Activated CD4-positive, alpha-beta T cell treated with anti-CD3 and anti-CD28 coated beads, Interleukin-2, amount 50 U/mL, for 48 hours (primary cell): ENCODE measurements at places on chromosomes 4 and X.

- DNase-seq, result no peak
Measured at GRCh38 chrX:41526925-41527324, 79.8 kb downstream of the NYX start.

DNA sequence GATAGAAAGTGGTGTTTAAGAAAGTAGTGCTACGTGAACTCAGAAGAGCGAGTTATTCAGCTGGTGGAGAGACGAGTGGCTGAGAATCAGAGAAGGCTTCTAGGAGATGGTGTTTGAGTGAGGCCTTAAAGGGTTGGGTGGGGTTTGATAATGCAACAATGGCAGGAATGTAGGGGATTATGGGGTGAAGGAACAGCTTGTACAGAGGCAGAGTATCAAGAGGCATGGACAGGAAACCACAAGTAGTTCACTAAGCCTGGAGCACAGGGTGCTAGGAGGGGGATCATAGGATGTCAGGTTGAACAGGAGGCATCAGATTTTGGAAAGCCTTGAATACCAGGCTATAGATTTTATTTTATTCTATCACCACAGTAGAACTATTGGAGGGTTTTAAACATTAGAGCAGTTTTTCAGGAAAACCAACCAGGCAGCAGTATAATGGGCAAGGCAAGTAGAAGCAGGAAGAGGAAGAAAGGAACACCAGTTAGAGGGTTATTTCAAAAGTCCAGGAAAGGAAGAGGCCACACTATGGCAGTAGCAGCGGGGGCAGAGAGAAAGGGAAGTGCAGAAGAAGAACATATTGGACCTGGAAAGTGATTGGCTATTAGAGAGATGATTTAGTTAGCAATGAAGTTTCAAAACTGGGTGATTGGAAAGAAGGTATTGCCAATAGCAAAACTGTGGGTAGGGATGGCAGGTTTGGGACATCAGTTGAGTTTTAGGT, 99.2 kb downstream of the DOCK11 start:
- DNase-seq, result no peak

GRCh38 chr4:38917481-38918025, 49.9 kb downstream of the FAM114A1 start:
- DNase-seq, result no peak

DNA sequence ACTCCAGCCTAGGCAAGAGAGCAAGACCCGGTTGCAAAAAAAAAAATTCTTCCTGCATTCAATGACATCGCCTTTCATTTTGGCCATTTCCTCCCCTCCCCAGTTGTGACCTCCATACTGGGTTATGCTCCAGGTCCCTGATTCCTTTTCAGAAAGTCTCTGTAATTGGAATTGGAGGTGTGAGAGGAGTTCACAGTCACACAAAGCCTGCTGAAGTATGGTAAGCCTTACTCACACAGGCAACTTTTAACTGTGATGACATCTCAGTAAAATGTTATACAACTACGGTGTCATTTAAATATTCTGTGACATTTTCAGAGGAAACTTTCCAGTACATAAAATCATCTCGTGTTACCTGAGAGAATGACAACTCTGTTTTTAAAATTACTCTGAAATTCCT, 73.6 kb downstream of the CEP44 start:
- DNase-seq, result no peak

DNA sequence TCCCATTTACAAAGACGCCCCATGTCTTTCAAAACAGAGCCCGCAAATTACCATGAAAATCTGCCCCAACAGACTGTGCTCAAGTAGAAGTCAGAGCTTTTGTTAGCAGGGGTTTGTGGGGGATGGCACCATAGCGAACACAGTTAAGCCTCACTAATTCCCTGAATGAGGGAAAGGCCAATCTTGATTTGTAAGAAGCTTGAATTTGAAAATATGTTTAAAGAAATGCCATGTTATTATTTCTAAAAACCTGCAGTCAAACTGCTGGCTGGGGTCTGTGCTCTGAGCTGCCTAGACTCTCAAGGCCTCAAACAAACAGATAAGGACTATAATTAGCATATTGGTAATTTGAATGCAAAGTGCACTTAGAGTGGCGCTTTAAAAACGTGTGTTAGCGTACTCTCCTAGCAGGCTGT, 9.4 kb upstream of the PAK3 start:
- DNase-seq, result no peak

DNA sequence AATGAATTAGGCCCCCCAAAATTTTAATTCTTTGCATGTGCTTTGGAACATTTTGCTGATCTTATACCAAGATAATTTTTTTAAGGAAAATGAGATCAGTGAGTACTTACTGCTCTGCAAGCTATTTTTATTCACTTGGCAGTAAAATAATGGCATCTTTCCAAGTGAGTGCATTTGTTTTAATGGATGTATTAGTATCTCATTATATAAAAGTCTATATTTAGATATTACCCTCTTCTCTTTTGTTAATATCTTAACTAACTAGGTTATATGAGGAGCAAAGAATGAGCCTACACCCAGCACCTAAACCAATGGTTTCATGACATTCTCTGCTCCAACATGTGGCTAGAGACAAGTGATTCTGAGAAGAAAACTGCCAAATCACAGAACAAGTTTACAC, 21.1 kb upstream of the ARAF start:
- DNase-seq, result no peak

- DNase-seq, result no peak
Measured at GRCh38 chr4:17814140-17814539, 3.4 kb downstream of the NCAPG start.

DNA sequence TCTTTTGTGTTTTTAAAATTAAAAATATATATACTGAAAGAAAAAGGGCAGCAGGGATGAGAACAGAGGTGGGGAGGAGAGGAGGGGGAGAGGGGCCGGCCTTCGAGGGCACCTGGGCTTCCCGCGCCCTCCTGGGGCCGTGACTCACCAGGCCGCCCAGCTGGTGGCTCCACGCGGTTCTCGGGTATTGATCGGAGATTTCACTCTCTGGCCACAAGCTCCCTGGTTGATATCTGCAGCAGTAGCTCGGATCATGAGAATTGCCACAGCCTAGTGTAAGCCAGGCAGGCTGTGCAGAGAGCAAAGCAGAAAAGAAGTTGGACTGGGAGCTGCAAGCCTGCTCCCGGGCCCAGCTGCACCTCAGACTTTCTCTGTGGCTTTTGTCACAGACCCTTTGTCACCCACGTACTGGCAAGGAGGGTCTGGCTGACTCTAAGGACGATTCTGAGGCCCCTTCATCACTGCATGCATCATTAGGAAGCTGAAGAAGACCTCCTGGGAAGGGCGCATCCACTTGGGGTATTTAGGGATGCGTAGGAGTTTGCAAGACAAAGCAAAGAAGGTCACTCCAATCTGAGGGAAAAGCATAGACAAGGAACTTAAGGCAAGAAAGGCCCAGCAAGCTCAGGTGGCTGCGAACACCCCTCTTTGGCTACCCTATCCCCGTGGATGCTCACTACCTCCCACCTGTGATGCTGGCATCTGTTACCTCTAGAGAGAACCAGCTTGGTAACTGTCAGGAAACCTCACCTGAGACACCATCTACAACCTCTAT, 71.7 kb downstream of the CPZ start:
- no peak for DNase-seq

- DNase-seq, result no peak
Measured at GRCh38 chr4:114905017-114905416, 208.4 kb downstream of the NDST4 start.

GRCh38 chr4:110704748-110705439, 82.0 kb upstream of the PITX2 start:
- no peak for DNase-seq

DNA sequence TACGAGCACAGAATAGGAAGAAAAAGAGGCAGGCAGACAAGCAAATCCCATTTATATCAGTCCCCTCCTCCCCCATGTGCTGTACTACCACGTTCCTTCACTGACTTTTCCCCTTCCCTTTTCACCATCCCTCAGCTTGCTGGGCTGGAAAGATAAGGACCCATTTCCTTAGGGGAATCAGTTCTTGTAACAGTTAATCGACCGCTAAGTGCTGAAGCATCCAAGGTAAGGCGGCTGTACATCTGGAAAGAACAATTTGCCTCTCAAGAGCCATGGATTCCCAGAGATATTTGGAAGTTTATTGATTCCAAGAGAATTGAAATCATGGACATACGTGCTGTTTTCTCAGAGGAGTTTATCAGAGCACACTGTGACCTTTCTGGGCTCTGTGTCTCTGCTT, 1688.0 kb downstream of the STIM2 start:
- DNase-seq, result no peak

- DNase-seq, result no peak
Measured at GRCh38 chrX:39782276-39782675, 315.5 kb downstream of the BCOR start.

DNA sequence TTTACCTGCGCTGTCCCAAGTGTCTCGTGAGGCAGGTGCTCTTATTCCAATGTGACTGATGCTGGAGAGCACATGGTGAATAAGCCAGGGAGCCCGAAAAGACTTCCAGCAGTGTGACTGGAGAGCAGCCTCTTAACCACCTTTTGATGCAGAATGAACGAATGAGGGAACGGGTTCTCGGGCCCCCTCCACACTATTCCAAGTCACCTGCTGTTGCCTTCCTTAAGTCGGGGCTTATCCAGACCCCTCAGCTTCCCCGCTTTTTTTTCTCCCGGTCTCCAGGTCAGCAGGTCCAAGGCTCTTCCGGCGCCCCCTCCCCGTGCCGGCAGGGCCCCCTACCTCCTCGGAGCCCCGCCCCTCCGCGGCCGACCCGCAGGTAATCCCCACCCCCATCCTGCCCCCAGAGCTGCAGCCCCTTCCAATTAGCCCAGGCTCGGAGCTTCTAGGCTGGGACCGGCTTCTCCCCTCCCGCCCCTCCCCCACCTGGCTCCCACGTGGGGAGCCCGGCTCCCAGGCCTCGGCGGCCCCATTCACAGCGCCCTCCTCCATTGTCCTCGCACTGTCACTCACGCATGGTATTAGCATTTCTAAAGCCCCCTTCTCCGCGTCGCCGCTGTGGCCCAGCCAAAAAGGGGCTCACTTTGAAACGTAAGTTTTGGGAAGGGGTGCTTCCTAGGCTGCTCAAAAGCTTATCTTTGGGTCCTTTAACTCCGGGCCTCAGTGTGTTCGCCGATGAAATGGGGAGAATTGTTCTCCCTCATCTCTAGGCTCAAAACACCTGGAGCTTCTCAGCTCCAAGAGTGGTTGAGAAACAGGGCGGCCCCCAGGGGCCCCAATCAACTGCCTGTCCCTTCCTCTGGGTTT, 56.2 kb upstream of the PJA1 start:
- DNase-seq, result no peak

DNA sequence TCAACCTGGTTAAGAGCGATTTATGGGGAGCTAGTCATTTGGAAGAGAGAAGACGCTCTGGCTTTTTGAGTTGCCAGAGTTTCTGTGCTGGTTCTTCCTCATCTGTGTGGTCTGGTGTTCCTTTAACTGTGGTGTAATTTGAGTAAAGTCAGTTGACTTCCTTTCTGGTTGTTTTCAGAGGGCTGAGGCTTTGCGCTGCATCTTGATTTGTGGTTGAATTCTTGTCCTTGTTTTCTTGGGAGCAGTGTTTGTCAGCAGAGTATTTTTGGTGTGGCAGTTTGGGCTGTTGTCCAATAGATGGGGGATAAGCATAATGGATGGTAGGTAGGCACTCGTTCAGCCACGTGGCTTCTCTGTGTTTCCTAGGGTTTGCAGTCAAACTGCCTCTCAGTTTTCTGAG, 2143.2 kb upstream of the TENM3 start:
- DNase-seq, result no peak

DNA sequence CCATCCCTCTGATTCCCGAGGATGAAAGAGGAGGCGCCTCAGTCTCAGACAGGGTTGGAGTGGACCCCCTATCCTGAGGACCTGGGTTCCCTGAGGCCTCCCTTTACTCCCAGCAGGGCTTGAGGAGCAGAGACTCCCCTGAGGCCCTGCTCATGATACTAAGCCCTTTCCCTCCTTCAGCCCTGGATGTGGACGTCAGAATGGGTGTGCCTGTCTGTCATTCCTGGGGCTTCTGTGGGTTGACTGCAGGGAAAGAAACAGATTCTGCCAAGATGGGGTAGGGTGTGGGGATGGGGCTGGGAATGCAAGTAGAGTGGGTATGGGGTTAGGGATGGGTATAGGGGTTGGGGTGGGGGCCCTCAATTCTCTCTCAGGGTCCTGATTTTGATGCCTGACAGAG, 21.1 kb downstream of the MAGEA10 start:
- no peak for DNase-seq
